CD4-positive, CD25-positive, alpha-beta regulatory T cell (primary cell): ENCODE measurements at places on chromosomes 3 and 15. TPM values are rescaled to one million over a fixed set of nuclear protein-coding genes. Genes with fewer than 3 reads are reported as not detected.
A peak's percentile ranks its signal among the peaks of the same experiment; 100 is the strongest.

DNA sequence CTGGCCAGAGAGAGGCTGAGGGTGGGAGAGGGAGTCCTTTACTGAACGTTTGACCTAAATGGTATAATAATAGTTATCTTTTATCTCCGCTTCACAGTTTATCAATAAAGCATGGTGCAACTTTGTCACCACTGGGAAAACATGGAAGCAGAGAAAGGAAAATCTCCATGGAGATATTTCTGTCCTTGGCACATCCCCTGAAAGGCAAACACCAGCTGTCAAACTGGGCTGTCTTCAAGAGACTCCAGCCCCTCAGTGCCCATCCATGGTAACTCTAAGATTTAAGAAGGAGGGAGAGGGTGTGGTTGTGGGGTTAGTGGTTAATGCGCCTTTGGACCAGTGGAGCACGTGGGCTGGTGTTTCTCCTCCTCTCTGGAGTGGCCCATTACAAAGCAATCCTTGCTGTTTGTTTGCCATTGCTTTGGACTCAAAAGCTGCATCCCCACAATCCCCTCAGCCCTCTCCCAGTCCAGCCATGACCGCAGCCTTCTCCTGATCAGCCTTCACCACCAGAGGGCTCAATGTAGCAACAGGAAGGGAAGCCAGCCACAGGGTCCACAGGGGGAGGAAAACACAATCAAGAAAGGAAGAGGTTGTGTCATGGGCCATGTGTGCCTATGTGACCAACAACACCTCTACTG, 38.2 kb upstream of the FAM174B start:
- no peaks in the 10 kb centered on the region for H3K36me3 ChIP-seq
- H3K4me3 ChIP-seq = no peak overlapping the region
- H3K27ac ChIP-seq = no peak overlapping the region
- H3K27me3 ChIP-seq = peaks cover 4% of the 10 kb centered on the region
- DNase-seq = no peak
- no peaks in the 10 kb centered on the region for H3K4me1 ChIP-seq

GRCh38 chr15:69475769-69476358, 23.2 kb downstream of the RPLP1 start:
- peak; percentile 58 for DNase-seq
- no peak overlapping the region for H3K27ac ChIP-seq

Gene LMLN
- 2.5 TPM for total RNA-seq

DNA sequence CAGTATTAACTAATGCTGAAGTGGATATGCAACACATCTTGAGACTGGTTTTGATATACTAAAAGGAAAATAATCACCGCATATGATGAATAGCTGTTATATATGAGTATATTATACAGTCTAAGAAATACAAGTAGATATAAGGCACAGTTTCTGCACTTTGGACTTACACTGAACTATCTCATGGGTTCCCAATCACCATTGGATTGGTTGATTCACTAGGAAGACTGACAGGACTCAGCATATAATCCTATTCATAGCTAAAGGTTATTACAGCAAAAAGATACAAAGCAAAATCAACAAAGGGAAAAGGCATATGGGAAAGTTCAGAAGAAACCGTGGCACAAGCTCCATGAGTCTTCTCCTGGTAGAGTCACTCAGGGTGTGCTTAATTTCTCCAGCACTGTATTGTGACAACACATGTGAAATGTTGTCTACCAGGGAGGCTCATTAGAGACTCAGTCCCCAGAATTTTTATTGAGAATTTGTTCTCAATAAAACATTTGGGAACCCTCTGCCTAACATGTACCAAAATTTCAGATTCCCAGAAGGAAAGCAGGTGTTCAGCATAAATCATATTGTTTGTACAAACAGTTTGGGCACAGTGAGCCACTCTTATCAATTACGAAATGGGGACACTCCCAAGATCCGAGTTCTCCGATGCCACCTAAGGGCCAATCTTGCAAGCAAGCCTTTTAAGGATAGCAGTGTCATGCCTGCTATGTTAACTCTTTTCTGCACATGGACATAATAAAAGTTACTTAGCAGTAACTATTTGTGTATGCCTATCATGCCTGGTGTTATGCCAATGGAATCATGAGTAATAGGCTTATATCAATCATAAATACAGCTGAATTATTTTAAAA, 26.8 kb downstream of the CMC1 start:
- no peak overlapping the region for H3K27ac ChIP-seq
- peaks cover 27% of the 10 kb centered on the region for H3K36me3 ChIP-seq
- no peak for DNase-seq
- H3K4me3 ChIP-seq = no peak overlapping the region

GRCh38 chr15:94744080-94744793, 512.9 kb downstream of the MCTP2 start:
- no peaks in the 10 kb centered on the region for H3K36me3 ChIP-seq
- no peaks in the 10 kb centered on the region for H3K27me3 ChIP-seq
- DNase-seq = no peak
- no peak overlapping the region for H3K4me3 ChIP-seq

GRCh38 chr15:33200903-33201302, 6.4 kb upstream of the FMN1 start:
- H3K27ac ChIP-seq = no peak overlapping the region
- H3K4me3 ChIP-seq = peak overlapping the region; percentile 80
- no peaks in the 10 kb centered on the region for H3K4me1 ChIP-seq
- DNase-seq = no peak
- no peaks in the 10 kb centered on the region for H3K36me3 ChIP-seq

GRCh38 chr15:87322870-87323269, 933.7 kb downstream of the NTRK3 start:
- no peak overlapping the region for H3K4me3 ChIP-seq
- H3K27ac ChIP-seq = no peak overlapping the region
- no peaks in the 10 kb centered on the region for H3K27me3 ChIP-seq
- no peak for DNase-seq
- H3K36me3 ChIP-seq = no peaks in the 10 kb centered on the region
- no peaks in the 10 kb centered on the region for H3K4me1 ChIP-seq

DNA sequence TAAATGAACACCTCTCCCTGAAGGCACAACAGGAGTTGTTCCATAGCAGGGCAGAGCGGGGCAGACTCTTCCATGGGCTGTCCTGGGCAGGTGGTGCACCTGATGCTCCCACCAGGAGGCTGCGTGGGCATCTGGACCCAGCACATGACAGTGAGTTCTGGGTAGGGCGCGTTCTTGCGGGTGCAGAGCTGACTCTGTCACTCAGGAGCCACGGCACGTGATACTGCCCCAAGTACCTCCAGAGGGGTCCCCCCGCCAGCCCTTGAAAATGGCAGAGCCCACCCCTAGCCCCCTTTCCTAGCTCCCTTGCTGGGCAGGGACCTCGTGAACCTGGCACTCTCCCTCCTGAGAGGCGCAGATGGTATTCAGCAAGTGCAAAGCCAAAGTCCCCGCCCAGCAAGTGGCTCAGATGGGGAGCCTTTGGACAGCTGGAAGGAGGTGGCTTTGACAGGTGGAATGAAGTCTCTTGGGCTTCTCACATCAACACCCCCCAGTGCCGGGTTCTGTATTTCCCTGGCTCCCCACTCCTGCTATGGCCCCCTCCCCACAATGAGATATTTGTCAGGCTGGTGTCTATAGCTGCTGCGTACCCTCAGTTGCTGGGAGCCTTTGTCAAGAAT, 172.1 kb downstream of the TBC1D2B start:
- no peaks in the 10 kb centered on the region for H3K4me1 ChIP-seq
- no peak for DNase-seq
- no peaks in the 10 kb centered on the region for H3K27me3 ChIP-seq

- no peak overlapping the region for H3K27ac ChIP-seq
- H3K36me3 ChIP-seq = no peaks in the 10 kb centered on the region
- DNase-seq = no peak
- no peaks in the 10 kb centered on the region for H3K4me1 ChIP-seq
- no peak overlapping the region for H3K4me3 ChIP-seq
These were observed 14.0 kb downstream of the CLDN16 start for GRCh38 chr3:190401963-190402362.

GRCh38 chr3:39146083-39146501, 7.3 kb downstream of the CSRNP1 start:
- H3K4me3 ChIP-seq = no peak overlapping the region
- peak overlapping the region; percentile 27 for H3K27ac ChIP-seq
- no peak for DNase-seq
- peaks cover 59% of the 10 kb centered on the region for H3K4me1 ChIP-seq
- H3K27me3 ChIP-seq = no peaks in the 10 kb centered on the region

DNA sequence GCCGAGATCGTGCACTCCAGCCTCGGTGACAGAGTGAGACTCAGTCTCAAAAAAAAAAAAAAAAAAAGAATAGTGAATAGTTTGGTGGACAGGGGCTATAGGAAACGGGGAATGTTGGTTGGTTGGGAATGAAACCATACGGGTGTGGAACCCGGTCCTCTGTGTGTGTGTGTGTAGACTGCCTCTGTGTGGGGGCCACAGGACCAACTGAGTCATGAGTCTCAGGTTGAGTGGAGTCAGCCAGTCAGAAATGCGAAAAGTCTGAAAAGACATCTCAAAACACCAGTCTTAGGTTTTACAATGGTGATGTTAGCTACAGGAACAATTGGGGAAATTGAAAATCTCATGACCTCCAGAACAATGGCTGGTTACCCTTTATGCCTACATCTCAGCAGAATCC, 44.5 kb downstream of the ZDHHC19 start:
- H3K36me3 ChIP-seq = no peaks in the 10 kb centered on the region
- DNase-seq = no peak
- no peak overlapping the region for H3K27ac ChIP-seq
- no peak overlapping the region for H3K4me3 ChIP-seq

DNA sequence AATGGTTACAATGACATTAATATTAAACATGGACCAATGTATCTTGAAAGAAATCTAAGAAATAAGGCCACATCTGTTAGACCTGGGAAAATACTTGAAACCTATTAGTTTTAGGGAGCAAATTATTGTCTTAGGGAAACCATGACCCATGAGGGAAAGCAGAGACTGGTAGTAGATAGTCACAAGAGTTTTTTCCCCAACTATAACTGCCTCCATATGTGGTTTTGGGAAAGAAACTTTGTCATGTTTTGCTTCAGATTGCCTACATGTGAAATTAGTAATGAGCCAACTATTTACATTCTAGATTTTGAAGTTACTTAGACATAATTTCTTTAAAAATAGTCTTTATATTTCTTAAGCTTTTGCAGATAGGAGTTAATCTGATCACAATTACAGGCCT, 474.9 kb downstream of the ROBO2 start:
- no peak overlapping the region for H3K27ac ChIP-seq
- H3K4me1 ChIP-seq = no peaks in the 10 kb centered on the region
- H3K27me3 ChIP-seq = no peaks in the 10 kb centered on the region
- no peak for DNase-seq
- H3K4me3 ChIP-seq = no peak overlapping the region

DNA sequence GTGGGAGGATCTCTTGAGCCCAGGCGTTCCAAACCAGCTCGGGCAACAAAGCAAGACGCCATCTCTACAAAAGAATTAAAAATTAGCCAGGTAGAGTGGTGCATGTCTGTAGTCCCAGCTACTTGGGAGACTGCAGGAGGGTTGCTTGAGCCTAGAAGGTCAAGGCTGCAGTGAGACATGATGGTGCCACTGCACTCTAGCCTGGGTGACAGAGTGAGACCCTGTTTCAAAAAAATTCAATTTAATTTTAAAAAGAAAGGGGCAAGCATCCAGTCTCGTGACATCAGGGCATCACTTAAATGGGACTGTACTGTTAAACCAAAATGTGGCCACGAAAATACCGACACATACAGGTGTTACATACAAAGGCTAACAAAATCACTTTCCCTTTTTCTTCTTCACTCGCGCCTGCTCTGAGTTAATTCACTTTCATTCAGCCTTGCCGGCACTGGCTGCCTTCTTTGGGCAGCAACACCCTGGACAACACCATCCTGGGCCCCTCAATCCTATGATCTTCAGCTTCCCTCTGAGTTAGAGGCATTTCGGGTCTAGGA, 121.7 kb downstream of the LIPC start:
- no peak overlapping the region for H3K4me3 ChIP-seq
- no peaks in the 10 kb centered on the region for H3K4me1 ChIP-seq
- no peak overlapping the region for H3K27ac ChIP-seq
- DNase-seq = no peak

Gene HTD2
- 9.7 TPM for total RNA-seq

DNA sequence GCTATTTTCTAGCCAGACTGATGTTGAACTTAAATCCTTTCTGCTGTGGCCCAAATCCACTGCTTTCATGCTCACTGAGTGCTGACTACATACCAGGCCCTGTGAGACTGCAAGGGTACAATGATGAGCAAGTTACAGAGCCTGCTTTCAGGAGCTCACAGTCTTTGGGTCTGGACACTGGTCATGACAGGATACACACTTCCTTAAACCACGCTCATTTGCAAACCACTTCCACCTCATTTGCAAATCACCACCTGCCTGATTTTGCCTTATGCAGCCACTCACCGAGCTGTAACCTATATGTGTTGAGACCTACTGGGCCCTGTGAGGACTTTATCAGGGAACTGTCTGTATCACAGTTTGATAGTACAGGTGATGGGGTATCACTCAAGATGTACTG, 50.2 kb upstream of the LRRC58 start:
- no peaks in the 10 kb centered on the region for H3K36me3 ChIP-seq
- H3K27me3 ChIP-seq = peaks cover 8% of the 10 kb centered on the region
- no peak for DNase-seq
- H3K4me3 ChIP-seq = no peak overlapping the region

DNA sequence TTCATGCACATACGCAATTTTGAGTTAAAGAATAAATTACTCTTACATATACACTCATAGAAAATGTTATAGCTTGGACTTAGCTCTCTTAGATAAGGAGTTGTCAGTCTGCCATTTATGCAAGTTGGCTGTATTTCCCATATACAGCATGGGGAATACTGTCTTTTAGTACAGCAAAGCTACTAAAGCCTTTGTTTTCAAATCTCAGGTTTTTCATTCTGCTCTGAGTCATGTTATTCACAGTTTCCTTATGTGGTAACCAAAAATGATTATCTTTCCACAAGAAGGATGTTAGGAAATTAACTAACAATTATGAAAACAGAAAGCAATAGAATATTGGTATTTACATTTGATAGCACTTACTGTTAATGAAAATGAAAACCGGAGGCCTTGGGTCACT, 4.3 kb upstream of the TIPARP start:
- no peak overlapping the region for H3K4me3 ChIP-seq
- no peaks in the 10 kb centered on the region for H3K36me3 ChIP-seq
- no peak for DNase-seq
- H3K27ac ChIP-seq = no peak overlapping the region
- no peaks in the 10 kb centered on the region for H3K27me3 ChIP-seq
- peaks cover 35% of the 10 kb centered on the region for H3K4me1 ChIP-seq
